NCI-H1092 treated with DMSO at 0.1 percent for 48 hours (cell line): ENCODE measurements at places on chromosomes 2 and 18.

DNA sequence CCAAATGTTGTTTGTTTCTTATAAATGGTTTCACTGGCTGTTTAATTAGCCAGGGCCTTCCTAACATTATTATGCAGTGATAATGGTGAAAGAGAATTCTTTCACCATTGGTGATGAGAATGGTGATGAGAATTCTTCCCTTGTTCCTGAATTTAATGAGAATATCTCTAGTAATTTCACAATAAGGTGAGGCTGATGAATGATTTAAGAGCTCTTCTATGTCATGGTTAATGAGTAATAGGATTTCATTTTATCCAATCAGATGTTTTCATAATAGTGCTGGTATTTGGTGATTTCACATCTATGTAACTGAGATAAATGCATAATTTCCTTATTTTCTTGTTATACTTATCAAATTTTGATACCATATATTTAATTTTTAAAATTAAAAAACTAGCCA is 535.7 kb upstream of the ZEB2 start:
- no peak for DNase-seq

DNA sequence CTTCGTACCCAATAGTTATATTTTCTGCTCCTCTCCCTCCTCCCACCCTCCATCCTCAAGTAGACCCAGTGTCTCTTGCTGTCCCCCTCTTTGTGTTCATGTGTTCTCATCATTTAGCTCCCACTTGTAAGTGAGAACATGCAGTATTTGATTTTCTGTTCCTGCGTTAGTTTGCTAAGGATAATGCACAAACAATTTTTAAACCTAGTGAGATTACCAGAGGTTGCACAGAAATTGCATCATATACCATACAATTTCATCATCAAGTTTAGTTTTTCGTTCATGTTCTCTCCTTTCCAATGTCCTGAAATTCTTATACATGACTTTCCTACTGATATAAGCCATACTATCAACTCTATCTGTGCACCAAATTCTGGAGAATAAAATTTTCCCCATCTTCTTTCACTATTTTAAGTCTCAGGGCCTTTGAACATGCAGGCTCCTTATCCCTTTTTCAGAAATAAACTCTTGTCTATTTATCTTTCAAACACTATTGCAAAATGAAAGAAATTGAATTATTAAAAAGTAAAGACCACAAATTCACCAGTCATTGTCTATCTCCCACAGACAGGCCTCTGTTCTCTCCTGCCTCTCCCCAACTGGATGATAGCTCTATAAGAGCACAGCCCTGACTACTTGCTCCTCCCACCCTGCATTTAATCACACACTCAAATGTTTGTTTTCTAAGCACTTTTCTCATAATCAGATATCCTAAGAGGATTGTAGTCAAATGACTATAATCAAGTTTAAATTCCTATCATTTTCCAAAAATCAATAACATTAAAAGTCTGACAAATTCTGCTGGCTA is 27.2 kb upstream of the B4GALT6 start:
- no peak for DNase-seq

- no peak for DNase-seq
Measured at GRCh38 chr2:233519787-233520611, 46.6 kb downstream of the USP40 start.

DNA sequence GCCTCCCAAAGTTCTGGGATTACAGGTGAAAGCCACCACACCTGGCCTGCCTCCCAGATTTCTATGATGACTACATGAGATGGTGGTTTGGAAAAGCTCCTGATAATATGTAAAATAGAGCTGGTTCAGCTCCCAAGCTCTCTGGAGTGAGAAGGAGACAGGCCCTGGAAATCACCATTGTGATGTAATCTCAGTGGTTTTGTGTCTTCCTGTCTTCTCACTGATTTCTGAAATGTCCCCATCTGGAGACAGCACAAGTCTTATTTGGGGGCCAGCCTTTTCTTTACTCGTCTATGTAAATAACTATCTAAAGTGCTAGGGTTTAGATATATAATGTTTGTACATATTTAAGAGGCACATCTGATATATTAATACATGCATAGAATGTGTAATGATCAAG is 64.0 kb downstream of the CCNT2 start:
- no peak for DNase-seq

DNA sequence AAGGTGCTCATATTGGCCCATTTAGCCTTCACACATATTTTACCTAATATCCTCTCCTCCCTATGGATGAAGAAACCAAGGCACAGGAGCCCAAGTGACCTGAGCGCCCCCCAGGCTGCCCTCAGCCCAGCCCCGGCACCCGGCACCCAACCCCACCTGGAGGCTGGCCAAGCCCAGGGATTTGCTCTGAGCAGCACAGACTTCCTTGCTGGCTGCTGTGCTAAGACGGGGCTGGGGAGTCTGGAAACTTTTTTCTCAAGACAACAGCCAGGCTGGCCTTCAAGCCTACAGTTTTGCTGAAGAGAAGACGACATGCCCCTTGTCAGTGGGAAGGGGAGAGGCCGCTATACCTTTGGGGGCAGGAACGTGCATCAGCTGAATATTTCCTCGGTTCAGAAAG is 52.7 kb upstream of the LAMA1 start:
- no peak for DNase-seq

GRCh38 chr2:101967826-101968513 is 23.8 kb upstream of the IL1R2 start:
- DNase-seq, result peak; percentile 54

GRCh38 chr2:178796079-178796677 is 11.0 kb downstream of the TTN start:
- peak; percentile 18 for DNase-seq
